ENCODE measurements at places on chromosomes 2 and 18.

- DNase-seq: no peak
Measured at GRCh38 chr18:68406761-68407160, 308.1 kb downstream of the TMX3 start.

GRCh38 chr2:141311430-141311829, 819.4 kb downstream of the LRP1B start:
- no peak for DNase-seq

GRCh38 chr2:111119822-111120252, 877 bp upstream of the BCL2L11 start:
- DNase-seq: no peak

- no peak for DNase-seq
Measured at GRCh38 chr2:219362072-219362471, 25.6 kb downstream of the DNPEP start.

- peak; percentile 66 for DNase-seq
Measured at GRCh38 chr18:61748004-61748403, 144.8 kb downstream of the RNF152 start.

DNA sequence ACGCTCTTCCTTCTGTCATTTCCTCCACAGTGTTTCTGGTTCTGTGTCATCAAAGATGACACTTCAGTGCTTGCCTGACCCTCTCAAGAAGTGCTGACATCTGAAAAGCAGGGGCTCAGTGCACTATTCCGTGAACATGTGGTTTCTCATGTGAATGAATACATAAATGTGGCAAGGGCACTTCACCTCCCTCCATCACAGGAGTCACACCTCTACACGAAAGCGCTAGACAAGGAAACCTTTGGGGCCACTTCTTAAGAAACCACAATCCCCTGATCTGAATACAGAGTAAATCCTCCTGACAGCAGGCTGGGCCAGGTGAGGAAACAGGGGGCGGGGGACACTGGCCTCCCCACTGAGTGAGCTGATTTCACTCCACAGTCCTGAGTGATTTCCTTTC, 145.8 kb upstream of the ACAA2 start:
- no peak for DNase-seq

- DNase-seq: no peak
Measured at GRCh38 chr2:239412905-239413603, 12.2 kb upstream of the HDAC4 start.
